Activated CD8-positive, alpha-beta memory T cell treated with anti-CD3 and anti-CD28 coated beads for 48 hours (primary cell): ENCODE measurements at places on chromosomes 3 and 15.

GRCh38 chr3:115836944-115837343, 213.6 kb downstream of the GAP43 start:
- DNase-seq: no peak

- DNase-seq: no peak
Measured at GRCh38 chr3:177725165-177725564, 527.9 kb upstream of the TBL1XR1 start.

- no peak for DNase-seq
Measured at GRCh38 chr15:91050128-91050455, 27.7 kb upstream of the VPS33B start.

- DNase-seq: no peak
Measured at GRCh38 chr3:72722930-72723726, 125.1 kb downstream of the SHQ1 start.

DNA sequence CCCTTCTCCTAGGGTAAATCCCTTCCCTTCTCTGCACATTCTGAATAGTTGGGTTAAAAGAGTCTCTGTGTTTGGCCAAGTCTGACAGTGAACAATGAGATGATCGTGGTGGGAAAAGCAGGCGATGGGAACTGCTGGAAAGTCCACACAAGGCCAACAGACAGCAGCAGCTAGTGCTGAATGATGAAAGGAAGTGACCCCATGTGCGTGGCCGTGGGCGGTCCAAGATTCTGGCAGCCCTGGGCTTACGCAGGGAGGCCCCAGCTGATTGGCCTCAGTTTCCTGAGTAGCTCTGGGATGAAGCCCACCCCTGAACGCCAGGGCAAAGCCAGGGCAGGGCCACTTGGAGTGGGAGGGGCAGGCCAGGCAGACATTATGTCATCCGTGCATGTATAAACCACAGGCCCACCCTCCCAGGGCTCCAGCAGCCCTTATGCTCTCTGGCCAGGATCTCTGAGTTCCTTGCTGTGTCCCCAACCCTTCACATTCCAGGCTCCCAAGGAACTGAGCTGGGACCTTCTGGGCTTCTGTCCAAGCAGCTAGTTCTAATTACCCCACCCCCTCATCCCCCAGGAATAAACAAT, 57.8 kb downstream of the CDC25A start:
- DNase-seq: no peak

- DNase-seq: no peak
Measured at GRCh38 chr3:153274561-153274960, 112.5 kb downstream of the RAP2B start.

- no peak for DNase-seq
Measured at GRCh38 chr15:75921732-75922703, 18.3 kb downstream of the FBXO22 start.

- DNase-seq: no peak
Measured at GRCh38 chr3:194082743-194083636, 53.0 kb upstream of the HES1 start.

DNA sequence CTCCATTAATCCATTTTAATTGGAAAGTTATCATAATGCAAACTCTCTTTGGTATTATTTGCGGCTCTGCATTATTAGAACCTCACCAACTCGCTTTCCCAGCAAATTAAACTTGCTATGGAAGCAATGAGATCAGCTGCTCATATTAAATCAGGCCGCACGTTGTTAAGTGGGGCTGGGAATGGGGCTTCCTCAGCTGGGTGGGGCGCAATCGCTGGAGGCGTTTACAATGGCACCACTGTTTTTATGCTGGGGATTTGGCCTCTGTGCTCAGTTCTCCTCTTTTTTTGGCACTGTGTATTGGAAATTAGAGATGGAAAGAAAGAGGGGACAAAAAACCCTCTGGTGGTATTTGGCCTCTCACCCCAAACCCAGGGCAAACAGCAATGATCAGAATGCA, 72.2 kb downstream of the RPLP1 start:
- DNase-seq: no peak

DNA sequence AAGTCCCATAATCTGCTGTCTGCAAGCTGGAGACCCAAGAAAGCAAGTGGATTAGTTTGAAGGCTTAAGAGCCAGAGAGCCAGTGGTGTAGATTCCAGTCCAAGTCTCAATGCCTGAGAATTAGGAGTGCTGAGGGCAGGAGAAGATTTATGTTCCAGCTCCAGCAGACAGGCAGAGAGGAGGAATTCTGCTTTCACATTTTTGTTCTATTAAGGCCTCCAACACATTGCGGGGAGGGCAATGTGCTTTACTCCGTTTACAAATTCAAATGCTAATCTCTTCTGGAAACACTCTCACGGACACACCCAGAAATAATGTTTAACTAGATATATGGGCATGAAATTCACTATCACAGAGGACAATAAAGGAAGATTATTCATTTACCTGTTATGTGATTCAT, 54.0 kb downstream of the DPH6 start:
- no peak for DNase-seq

DNA sequence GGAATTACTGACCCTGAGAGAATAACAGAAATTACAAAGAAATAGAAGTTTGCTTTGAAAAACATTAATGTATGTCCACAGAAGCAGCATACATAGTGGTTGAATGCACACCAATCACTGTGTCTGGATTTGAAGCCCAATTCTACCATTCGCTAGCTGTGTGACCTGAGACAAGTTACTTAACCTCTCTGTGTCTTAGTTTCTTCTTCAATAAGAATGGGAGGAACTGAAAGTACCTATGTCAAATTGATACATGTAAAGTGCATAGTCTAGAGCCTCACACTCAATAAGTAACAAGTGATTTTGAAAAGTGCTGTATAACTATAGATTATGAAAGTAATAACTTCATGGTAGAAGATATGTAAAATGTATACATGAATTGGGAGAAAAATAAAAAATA, 457.8 kb downstream of the FOXP1 start:
- no peak for DNase-seq

DNA sequence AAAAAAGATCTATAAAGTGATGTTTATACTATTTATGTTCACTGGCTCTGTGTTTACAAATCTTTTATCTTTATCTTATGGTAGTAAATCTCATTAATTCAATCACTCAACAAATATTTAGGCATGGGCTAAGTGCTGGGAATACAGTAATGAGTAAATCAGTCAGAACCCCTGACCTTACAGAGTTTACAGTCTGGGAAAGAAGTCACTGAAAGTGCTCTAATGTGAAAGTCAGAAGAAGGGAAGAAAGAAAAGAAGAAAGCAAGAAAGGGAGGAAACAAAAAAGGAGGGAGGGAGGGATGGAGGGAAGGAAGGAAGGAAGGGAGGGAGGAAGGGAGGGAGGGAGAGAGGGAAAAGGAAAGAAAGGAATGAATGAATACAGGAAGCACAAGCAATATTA, 96.8 kb upstream of the SOX2 start:
- no peak for DNase-seq

- DNase-seq: no peak
Measured at GRCh38 chr3:139111392-139112229, 66.9 kb upstream of the PRR23C start.

DNA sequence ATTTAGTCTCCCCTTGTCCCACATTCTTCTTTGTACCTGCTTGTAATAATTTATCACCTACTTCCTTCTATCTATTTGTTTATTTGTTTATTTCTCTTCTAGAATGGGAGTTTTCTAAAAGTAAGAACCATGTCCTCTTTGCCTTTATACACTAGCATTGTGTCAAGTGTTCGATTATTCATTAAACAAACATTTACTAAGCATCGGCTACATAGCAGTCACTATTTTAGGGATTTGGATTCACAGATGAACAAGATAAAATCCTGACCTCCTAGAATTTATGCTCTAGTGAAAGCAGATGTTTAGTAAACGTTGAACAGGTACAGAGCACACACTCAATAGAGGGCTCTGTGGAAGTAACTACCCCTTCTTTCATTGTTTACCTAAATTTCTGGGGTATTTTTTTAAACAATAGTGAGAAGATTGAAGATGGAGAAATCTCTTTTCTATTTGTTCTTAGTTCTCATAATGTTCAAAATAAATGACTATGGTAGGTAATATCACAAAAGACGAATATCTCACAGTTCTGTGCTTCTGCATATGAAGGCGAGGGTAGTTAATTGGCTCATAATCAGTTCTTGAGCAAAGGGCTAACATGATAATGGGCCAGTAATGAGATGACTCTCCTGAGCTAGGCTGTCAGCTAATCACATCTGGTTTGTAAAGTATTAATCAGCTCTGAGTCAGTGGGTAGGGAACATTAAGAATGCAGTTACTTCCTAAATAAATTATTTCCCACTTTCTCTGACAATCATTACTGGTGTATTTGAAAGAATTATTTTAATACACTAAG, 111.9 kb downstream of the SLC9A9 start:
- no peak for DNase-seq

DNA sequence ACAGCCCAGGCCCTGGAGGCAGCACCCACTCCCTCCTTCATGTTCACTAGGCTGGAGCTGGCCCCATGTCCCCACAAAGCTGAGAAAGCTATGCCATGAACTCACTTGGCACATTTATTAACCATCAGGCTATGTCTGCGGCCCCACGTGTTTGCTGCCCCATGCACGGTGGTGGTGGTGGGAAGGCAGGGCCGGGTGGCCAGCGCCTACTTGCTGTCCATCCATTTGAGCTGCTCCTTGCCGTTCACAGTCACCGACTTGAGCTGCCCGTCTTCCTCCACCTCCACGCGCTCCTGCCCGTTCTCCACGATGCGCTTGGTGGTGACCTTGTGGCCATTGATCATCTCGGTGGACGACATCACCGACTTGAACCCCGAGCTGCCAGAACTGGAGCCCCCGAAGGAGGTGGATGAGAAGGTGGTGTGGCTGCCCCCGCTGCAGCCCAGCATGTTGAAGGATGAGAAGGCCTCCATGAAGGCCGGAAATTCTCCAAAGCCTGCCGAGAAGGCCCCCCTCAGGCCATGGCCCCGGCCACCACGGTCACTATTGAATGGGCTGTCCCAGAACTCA, 4.3 kb downstream of the DNAJB8 start:
- DNase-seq: no peak

DNA sequence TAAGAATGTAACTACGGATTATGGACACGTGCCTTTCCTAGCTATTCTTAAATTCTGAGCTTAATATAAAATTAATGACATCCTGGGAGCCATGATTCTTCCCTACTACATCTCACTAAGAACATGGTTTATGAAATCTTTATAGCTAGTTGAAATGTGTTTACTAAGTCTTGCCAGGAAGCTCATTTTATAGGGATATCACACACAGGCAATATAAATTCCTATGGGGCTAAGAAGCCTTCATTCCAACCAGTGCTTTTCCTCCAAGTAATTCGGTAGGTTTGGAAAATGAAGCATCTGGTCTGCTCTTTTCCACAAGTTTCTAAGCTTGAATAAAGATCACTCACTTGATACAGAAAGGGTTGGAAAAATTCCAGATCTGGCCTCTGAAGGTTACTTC, 802.6 kb downstream of the FHIT start:
- DNase-seq: no peak

DNA sequence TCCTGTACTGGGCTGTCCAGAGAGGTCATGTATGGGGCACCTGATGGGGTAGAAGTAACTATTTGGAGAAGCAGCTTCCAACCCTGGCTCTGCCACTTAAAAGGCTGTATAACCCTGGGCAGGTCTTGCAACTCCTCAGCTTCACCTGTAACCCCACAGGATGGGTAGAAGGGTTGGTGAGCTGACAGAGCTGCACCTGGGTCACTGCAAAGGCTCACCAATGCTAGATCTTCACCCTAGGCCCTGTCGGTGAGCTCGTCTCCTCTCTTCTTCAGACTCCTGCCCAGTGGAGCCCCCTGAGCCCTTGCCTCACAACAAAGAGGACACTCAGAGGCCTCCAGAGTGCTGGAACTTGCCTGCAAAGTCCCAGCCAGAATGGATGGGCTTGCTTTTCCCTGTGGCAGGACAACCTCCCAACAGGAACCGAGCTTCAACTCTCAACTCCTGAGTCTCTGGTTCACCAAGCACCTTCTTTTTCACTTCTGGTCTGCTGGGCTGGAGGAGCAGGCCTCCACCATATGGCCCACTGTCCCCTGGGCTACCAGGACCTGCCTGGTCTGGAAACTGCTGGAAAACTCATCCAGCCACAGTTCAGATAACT, 45.9 kb downstream of the XXYLT1 start:
- no peak for DNase-seq

DNA sequence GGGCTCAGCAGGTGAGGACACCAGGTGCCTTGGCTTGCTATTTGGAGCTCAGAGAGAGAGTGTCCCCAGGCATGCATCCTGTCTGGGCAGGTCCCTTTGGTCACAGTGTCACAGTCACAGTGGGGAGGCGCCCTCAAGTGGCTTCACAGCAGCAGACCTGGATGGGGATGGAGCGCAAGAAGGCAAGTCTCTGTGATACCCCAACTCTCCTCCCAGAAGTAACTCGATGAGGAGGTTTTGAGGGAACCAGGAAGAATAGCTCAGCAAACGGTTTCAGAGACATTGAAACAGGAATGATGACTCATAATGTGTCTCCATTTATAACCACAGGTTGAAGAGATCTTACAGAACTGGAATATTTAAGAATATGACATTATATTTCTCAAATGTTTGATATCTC, 66.5 kb upstream of the SH3GL3 start:
- DNase-seq: no peak

GRCh38 chr3:71052716-71053115, 530.8 kb downstream of the FOXP1 start:
- DNase-seq: no peak

- DNase-seq: no peak
Measured at GRCh38 chr3:160697637-160698380, 20.8 kb downstream of the ARL14 start.

DNA sequence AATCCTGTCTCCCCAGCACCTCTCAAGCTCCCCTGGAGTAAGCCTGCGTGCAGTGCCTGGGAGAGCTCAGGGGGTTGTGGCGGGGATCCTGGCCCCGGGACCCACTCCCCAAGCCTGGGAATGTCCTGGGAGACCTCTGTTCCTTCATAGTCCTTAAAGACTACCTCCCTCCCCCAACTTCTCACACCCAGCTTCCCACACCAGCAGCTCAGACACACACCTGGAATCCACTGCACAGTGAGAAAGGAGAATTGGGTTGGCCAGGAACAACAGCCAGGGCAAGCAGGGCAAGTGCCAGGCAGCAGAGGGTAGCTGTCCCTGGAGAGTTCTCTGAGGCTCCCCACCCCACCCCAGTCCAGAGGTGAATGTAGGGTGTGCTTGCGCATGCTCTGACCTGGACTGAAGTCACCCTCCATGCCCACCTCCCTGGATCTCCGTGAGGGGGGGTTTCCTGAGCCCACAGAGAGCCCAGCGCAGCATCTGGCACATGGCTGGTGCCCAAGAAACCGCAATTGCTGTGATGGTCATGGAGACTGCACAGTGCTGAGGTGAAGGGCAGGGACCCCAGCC, 22.2 kb downstream of the PSTPIP1 start:
- DNase-seq: no peak

DNA sequence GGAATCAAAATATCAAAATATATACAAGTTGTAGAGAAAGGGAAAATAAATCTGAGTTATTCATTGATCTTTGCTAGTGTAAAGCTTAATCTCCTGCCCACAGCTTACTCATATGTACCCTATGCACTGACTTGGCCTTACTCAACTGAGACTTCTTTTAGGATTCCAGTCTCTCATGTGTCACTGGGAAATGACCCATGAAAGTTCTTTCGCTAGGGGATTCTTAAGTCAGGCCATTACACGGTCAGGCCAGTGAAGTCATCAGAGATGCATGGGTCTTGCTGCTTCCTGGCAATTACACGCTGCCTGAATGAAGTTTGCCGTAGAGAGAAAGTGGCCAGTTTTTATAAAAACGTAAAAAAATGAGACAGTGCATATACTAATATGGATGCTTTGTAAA, 20.7 kb upstream of the LPP start:
- no peak for DNase-seq

GRCh38 chr15:85741021-85741421, 53.7 kb downstream of the KLHL25 start:
- DNase-seq: no peak
